ENCODE measurements at places on chromosomes 3 and 15.

GRCh38 chr3:99562138-99562537 lies 76.3 kb upstream of the COL8A1 start:
- no peak for DNase-seq

DNA sequence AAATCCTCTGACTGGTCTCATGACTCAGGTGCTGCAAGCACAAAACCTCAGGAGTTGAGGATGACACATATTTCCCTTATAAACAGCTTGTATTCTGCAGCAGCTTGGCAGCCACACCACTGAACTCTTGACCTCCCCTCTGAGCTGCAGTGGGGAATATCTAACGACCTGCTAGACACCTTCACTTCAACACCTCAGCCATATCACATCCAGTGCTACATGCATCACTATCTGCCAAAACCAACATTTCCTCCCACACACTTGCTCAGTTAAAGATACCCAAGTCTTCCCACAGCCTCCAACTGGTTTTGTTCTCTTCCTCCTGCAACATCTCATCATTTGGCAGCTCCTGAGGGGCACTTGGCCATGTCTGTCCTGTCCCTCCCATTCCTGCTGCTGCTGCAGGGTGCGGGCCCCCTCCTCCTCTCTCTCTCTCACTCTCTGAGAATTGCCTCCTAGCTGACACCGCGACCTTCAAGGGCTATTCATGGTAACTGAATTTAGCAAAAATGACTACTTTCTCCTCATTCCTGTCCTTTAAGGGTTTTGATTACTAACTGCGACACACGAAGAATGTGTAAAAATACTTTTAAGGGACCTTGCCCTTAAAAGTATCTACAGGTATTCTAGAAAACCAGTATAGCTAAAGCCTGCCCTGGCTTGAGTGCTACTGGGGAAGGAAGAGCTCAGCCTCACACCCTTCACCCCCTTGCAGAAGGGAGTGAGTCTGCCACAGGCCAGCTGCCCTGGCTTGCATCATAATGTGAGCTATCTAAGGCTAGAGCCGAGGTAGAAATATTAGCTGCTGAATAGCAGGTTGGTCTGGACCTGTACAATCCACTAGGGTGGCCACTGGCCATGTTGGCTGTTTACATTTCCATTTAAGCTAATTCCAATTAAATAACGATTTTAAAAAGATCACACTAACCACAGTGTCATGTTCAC lies 5.0 kb upstream of the CCR9 start:
- DNase-seq, result peak; percentile 49

GRCh38 chr3:24372559-24373197 lies 122.0 kb downstream of the THRB start:
- DNase-seq, result no peak

DNA sequence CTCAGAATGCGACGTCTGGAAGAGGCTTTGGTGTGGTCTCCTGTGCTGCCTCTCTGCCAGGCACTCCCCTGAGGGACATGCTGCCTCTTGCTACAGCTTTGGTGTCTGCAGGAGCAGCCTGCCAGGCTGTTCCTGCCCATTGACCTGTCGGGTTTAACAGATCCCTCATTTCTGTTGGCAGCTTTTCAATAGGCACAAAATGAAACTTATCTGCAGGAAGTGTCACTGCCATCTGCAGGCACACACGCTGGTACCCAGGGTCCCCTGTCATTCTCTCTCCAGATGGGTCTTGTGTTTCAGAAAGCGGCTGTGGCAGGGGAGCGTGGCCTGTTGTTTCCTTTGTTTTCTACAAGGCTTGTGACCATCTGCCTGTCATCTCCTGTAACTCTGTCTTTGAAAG lies 328.3 kb upstream of the CHRM5 start:
- DNase-seq, result no peak
